Activated naive CD8-positive, alpha-beta T cell treated with anti-CD3 and anti-CD28 coated beads, Interleukin-2, amount 50 U/mL, for 24 hours (primary cell): ENCODE measurements at places on chromosomes 2 and 18.
A peak's percentile ranks its signal among the peaks of the same experiment; 100 is the strongest.

DNA sequence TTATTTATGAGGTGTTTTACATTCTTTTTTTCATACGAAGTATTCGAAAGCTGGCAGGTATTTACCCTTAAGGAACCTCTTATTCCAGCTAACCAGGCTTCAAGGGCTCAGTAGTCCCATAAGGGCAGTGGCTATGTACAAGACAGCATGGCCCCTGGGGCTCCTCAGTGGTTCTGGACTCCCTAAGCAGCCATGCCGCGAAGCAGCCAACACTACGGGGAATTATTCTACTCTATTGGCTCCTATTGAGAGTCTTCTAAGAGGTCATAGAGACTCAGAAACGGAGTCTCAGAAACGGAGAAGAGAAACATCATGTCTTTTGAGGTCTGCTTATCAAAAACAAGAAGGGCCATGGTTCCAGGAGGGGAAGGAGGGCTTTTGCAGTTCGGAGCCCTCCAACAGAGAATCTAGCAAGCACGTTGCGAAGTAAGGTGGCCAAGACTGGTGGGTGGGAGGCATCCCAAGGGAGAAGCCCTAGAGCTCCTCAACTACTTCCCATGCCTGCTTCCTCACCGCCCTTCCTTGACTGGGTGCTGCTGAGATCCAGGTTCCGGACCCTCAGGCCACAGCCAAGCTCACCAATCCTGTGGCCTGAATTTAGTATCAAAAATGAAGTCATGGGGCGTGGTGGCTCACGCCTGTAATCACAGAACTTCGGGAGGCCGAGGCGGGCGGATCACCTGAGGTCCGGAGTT is 109.7 kb downstream of the INO80D start:
- no peak for DNase-seq

DNA sequence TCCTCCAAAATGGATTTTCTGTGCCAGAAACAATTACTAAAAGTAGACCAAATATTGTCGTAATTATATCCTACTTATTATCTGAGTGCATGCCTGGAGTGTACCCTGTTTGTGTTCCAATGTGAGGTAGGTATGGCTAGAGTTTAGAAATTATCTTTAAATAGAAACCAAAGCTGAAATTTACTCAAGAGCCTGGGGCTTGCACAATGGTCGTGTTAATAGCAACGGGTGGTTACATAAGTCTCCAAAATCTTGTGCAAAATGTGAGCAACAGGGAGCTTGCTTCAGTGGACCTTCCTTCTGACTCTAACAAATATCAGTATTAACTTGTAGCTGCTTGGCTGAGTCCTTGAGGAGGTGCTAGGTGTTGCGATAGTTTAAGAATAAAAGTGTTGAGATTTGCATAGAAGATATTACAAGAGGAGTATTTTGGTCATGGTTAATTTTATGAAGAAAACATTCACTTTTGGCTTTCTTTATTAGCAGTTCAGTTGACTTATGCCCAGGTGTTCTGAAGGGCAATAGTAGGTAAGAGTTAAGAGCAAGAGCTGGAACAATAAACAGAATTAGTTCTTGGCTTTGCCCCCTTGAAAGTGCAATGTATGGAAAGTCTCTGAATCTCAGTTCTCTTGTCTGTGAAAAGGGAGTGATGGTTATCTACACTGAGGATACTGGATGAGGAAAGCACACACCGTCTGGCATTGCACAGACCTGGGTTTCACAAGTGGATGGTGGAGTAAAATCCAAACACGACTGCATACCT is 4.6 kb downstream of the CXCR4 start:
- no peak for DNase-seq

DNA sequence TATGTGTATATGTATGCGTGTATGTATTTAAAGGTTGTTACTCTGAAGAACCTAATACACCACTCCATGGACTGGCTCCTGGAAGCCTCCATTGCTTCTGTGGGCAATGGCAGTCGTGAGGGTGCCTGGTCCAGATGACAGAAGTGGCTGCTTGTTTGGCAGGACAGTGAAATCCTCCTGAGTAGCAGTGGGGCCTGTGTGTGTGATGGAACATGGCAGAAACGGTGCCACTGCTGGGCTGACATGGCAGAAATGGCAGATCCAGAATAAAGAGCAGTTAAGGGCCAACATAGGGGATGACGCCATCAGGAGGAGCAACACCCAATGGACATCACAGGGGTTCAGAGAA is 6.1 kb upstream of the CPLX4 start:
- DNase-seq: no peak

DNA sequence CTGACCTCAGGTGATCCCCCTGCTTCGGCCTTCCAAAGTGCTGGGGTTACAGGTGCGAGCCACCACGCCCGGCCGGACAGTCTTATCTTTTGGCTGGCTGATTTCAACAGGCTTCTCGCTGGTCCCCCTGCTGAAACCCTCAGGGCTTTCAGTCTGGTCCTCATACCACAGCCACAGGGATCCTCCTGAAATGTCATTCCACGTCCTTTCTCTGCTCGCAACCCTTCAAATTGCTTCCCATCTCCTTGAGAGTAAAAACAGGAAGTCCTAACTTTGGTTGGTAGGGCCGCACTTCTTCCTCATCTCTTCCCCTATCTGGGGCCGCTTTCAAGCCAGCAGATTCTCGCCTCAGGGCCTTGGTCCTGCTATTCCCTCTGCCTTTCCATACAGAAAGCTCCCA is 1.4 kb upstream of the CAB39 start:
- no peak for DNase-seq

GRCh38 chr2:173279527-173279868 is 75.2 kb upstream of the CDCA7 start:
- DNase-seq: no peak

- DNase-seq: no peak
These were observed 96.8 kb downstream of the DIS3L2 start for GRCh38 chr2:232058063-232058877.

DNA sequence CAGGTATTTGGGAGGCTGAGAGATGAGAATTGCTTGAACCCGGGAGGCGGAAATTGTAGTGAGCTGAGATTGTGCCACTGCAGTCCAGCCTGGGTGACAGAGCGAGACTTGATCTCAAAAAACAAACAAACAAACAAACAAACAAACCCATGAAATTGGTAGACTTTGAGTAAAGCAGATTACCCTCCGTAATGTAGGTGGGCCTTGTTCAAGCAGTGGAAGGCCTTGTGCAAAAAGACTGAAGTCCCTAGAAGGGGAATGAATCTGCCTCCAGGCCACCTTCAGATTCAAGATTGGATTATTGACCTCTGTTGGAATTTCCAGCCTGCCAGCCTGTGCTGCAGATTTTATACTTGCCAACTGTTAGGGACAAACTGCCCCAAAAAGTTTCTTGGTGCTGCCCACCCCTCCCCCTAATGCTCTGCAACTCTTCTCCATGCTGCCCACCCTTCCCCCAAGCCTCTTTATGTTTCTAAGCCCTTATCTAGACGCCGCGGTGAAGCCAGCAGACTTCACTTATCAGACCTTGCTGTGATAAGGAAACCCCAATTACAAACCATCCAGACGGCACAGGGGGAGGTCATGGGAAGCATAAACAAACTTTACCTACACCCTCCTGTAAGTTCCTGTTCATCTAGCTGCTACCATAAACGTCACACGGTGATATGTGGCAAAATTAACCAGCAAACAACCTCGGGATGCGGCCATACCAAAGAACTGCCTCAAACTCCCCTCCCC is 17.0 kb downstream of the CYP27A1 start:
- no peak for DNase-seq

DNA sequence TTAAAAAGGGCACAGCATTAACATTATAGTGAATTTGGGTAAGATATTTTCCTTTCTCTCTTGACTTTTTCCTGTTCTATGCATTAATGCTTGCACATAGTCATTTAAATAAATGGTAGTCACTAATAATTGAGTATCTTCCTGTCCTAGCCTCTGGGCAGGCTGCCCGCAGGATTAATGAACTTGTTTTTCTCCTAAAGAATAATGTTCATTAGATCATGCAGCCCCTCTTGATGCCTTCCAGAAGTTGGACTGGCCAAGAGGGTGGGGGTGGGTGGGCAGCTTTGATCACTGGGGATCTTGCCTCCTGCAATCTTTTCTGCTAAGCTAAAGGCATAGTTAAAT is 514.5 kb upstream of the CDH2 start:
- no peak for DNase-seq

- no peak for DNase-seq
These were observed 111.1 kb downstream of the TTC27 start for GRCh38 chr2:32738939-32739338.

DNA sequence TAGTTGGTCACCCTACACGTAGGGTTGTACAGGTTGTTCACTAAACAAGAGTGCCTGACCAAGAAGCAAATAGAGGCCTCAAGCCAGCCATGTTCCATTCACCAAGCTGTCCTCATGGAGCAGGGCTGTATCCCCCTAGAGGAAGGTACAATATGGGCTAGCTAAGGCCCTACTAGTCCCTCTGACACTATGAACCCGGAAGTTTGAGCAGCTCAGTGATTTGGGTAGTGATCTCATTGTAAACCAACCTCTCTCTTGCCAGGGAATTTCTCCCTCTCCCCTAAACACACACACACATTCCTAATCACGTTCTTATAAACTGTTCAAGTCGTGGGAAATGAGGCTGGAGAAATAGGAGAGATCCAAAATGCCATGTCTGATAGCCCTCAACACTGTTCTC is 6.7 kb upstream of the CYS1 start:
- DNase-seq: no peak

DNA sequence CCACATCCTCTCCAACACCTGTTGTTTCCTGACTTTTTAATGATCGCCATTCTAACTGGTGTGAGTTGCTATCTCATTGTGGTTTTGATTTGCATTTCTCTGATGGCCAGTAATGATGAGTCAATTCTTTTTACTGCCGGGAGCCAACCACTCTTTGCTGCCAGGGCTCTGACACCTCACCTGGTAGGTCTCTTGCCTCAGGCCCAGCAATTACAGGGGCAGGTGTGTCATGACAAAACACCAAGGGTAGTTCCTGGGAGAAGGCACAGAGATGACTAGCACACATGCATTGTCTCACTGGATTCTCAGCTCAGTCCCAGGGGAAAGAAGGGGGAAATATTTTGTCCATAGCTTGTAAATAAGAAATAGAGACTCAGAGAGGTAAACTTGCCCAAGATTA is 122.3 kb downstream of the CHST9 start:
- DNase-seq: no peak

- no peak for DNase-seq
These were observed 434.6 kb upstream of the NXPH2 start for GRCh38 chr2:139214801-139215200.

- DNase-seq: no peak
These were observed 160.6 kb downstream of the PRKCE start for GRCh38 chr2:45812011-45812500.

- DNase-seq: peak; percentile 5
These were observed 58.3 kb downstream of the EML4 start for GRCh38 chr2:42227491-42227890.

DNA sequence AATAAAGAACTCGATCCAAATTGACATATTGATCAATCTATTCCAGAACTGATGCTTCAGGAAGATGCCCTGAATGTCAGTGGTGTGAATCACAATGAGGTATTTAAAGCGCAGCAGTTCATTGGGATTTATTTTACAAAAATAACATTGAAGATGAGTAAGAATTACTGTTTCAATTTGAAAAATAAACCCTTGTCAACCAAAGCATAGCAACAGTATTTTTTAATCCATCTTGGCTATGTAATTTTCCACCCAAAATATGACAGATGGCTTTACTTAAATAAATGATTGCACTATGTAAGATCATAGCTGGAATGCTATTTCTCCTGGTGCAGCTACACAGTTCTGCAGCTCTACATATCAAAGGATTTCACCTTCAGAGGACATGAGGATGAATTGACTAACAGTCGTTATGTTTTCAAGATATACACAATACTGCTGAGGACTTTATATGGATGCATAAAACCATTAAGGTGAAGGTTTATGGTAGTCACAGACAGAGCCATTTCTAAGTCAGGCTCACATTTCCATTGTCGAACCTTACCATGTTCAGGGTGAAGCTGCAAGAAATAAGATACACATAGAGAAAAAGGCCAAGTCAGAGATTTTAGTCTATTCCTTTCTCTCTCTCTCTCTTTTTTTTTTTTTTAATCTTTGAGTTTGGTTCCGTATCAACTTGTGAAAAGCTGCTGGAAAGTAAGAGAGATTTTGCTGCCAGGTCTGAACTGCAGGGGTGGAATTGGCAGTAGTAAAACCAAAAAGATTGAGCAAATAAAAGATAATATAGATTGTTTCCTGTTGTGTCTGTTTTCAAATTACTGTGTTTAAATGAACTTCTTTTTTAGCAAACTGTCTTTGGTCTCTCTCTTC is 398.0 kb upstream of the CDH20 start:
- DNase-seq: no peak
